Activated CD4-positive, alpha-beta T cell treated with anti-CD3 and anti-CD28 coated beads for 36 hours (primary cell): ENCODE measurements at places on chromosomes 4 and X. TPM values are rescaled to one million over a fixed set of nuclear protein-coding genes. Genes with fewer than 3 reads are reported as not detected.

MAGEC3 gene
- not detected for total RNA-seq

GRCh38 chrX:30971774-30972603 lies 82.9 kb upstream of the TAB3 start:
- H3K36me3 ChIP-seq = no peaks in the 10 kb centered on the region
- H3K27ac ChIP-seq = no peak overlapping the region
- peaks cover 14% of the 10 kb centered on the region for H3K4me1 ChIP-seq
- DNase-seq = peak; percentile 41

DNA sequence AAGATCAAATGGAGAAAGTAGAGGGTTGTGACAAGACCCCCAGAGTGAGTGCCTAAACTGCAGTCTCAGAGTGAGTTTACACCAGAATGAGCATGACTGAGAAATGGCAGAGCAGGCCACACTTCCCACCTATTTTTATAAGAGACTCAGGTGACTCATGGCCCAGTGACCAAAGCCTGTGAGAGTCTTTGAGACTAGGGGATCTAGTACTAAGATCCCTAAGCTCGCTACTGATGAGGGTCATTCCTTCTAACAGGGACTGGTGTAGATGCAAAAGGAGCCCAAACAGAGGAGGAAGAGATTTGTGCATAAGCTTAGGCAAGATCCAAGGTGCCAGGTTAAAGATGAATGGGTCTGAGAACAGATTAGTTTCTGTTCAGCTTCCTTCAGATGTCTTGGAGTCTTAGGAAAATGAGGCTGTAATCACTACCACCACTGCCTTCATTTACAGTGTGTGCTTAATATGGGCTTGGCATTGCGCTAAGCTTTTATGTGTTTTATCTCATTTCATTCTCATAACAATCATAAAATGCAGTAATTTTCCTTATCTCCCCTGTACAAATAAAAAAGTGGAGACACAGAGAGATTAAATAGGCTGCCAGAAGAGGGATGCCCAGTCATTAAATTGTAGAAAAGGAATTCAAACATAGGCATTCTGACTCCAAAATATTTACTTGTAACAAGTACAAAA lies 62.8 kb downstream of the RWDD4 start:
- no peak overlapping the region for H3K4me3 ChIP-seq
- no peak for DNase-seq
- H3K4me1 ChIP-seq = no peaks in the 10 kb centered on the region
- H3K36me3 ChIP-seq = no peaks in the 10 kb centered on the region

GRCh38 chr4:1178300-1179088 lies 6.1 kb upstream of the SPON2 start:
- no peak for DNase-seq

SUV39H1 gene
- total RNA-seq = 30.8 TPM

DNA sequence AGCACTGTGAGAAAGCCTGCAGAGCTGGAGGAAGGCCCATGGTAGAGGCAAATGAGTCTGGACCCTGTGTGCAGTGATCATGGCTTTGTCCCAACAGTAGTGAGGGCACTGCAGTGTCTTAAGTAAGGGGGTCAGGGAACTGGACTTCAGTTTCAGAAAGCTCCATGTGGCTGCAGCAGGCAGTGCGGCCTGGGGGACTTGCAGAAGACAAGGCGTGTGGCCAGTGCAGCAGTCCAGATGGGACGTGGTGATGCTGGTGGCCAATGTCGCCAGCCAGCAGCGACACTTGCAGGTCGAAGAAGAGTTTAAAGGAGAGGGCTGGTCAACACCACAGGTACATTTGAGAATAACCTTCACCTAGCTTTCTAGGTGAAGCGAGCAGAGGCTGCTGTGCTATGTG lies 113.4 kb downstream of the ZNF827 start:
- H3K36me3 ChIP-seq = peaks cover 56% of the 10 kb centered on the region
- H3K27ac ChIP-seq = no peak overlapping the region
- H3K4me1 ChIP-seq = peaks cover 29% of the 10 kb centered on the region
- H3K4me3 ChIP-seq = no peak overlapping the region
- no peak for DNase-seq
- H3K27me3 ChIP-seq = no peaks in the 10 kb centered on the region

GRCh38 chr4:16588149-16588548 lies 310.3 kb downstream of the LDB2 start:
- DNase-seq = no peak
- no peak overlapping the region for H3K4me3 ChIP-seq
- no peaks in the 10 kb centered on the region for H3K36me3 ChIP-seq
- no peak overlapping the region for H3K27ac ChIP-seq
- H3K27me3 ChIP-seq = no peaks in the 10 kb centered on the region

DNA sequence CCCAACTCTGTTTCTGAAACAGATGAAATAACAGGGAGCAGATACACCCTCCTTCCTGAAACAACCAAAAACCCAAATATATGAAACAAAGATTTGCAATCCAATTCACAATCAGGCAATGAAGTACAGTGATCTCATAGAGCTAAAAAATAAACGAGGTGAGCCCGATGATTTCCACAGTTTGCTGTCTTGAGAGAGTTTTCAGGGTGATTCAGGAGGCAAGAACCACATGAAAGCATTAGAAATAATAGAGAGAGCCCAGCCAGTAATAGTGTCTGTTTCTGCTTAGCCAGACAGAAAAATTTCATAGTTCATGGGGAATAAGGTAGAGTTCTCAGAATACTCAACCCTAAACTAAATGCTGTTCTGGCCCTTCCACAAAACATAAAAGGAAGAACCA lies 296.2 kb downstream of the PDHA2 start:
- DNase-seq = no peak
- no peaks in the 10 kb centered on the region for H3K4me1 ChIP-seq
- no peak overlapping the region for H3K27ac ChIP-seq
- H3K27me3 ChIP-seq = no peaks in the 10 kb centered on the region
- H3K36me3 ChIP-seq = no peaks in the 10 kb centered on the region

- no peaks in the 10 kb centered on the region for H3K27me3 ChIP-seq
- peak overlapping the region; percentile 71 for H3K4me3 ChIP-seq
- H3K36me3 ChIP-seq = peaks cover 12% of the 10 kb centered on the region
- DNase-seq = peak; percentile 58
- H3K4me1 ChIP-seq = peaks cover 31% of the 10 kb centered on the region
- H3K27ac ChIP-seq = no peak overlapping the region
Observed at GRCh38 chrX:154486052-154486395, 391 bp downstream of the UBL4A start.

DNA sequence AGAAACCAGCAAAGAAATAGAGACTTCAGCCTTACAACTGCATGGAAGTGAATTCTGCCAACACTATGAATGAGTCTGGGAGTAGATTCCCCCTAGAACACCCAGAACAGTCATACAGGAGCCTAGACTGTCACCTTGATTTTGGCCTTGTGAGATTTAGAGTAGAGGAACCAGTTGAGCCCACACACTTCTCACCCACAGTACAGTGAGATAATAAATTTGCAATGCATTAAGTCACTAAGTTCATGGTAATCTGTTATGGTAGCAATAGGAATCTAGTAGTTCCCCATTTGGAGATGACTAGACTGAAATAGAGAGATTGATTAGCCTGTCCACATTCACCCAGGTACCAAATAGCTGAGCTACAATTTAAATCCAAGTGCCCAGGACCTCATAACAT lies 59.0 kb downstream of the FAM13A start:
- DNase-seq = no peak
- H3K4me1 ChIP-seq = peaks cover 7% of the 10 kb centered on the region
- no peak overlapping the region for H3K4me3 ChIP-seq
- H3K27me3 ChIP-seq = no peaks in the 10 kb centered on the region

DNA sequence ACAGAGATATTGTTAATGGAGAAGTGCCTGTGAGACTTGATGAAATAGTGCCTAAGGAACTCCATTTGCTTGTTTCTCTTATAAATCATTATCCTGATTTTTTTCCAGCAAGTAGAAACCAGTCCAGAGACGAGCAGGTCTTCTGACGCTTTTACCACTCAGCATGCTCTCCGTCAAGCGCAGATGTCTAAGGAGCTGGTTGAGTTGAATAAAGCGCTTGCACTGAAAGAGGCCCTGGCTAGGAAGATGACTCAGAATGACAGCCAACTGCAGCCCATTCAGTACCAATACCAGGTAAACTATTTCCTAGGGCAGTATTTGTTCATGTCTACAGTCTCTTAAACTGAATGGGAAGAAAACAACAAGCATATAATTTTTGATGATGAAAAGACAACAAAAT lies 63.6 kb downstream of the KIF4A start:
- H3K4me1 ChIP-seq = no peaks in the 10 kb centered on the region
- no peaks in the 10 kb centered on the region for H3K27me3 ChIP-seq
- H3K27ac ChIP-seq = no peak overlapping the region
- no peak overlapping the region for H3K4me3 ChIP-seq
- H3K36me3 ChIP-seq = peaks cover 20% of the 10 kb centered on the region
- DNase-seq = no peak

DNA sequence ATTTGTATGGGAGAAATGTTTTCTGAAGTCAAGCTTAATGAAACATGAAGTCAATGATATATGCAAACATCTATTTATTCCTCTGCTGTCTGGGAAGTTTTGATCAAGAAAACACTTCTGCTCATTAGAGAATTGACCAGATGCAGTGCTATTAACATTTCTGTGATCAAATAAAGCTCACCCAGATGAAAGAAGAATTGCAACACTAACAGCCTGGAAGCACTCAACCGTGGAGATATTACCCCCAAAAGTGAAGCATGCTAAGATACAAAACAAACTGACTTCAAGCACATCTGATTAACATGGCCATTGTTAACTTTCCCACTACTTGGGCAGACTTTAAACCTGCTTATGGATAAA lies 73.7 kb upstream of the GUCY1A1 start:
- H3K4me3 ChIP-seq = no peak overlapping the region
- no peaks in the 10 kb centered on the region for H3K4me1 ChIP-seq
- H3K36me3 ChIP-seq = no peaks in the 10 kb centered on the region

SRPX gene
- not detected for total RNA-seq

ATP8A1 gene
- total RNA-seq = 21.1 TPM

DNA sequence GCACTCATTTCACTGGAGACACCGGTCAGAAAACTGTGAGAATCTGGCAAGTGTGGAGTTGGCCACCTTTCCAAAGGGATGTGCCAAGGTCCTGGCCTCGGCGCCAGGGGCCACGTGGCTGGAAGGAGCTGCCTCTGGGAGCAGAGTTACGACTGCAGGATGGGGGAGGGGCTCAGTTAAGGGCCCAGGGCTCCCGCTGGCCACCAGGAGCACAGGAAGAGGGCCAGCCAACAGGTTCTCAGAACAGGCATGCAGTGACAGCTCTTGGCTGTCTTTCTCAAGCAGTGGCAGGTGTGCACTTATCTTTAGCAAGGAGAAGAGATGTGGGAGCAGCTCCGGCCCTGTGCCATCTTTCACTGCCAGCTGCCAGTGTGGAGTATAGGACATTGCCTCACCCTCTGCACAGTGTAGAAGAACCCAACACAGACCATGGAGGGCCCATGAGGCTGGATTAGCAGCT lies 115.9 kb upstream of the RBPJ start:
- peaks cover 20% of the 10 kb centered on the region for H3K4me1 ChIP-seq
- DNase-seq = no peak
- H3K36me3 ChIP-seq = no peaks in the 10 kb centered on the region
- peaks cover 9% of the 10 kb centered on the region for H3K27me3 ChIP-seq
- no peak overlapping the region for H3K27ac ChIP-seq

DNA sequence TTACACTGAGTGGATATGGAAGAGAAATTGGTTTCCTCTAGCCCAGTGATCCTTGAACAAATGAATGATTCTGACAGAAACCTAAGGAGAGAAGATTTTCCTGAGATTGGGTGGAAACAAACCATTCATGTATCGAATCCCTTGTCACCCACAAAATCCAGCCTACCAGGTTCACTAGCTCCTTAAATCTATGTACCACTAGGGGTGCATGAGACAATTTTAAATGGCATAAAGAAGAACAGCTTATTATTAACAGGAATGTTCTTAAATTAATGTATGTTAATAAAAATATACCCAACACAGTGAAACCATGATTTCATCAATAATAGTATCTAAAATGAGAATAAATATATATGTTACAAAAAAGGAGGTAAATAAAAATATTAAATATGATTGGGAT lies 118.4 kb upstream of the LNX1 start:
- no peaks in the 10 kb centered on the region for H3K36me3 ChIP-seq
- H3K27me3 ChIP-seq = peaks cover 19% of the 10 kb centered on the region

DNA sequence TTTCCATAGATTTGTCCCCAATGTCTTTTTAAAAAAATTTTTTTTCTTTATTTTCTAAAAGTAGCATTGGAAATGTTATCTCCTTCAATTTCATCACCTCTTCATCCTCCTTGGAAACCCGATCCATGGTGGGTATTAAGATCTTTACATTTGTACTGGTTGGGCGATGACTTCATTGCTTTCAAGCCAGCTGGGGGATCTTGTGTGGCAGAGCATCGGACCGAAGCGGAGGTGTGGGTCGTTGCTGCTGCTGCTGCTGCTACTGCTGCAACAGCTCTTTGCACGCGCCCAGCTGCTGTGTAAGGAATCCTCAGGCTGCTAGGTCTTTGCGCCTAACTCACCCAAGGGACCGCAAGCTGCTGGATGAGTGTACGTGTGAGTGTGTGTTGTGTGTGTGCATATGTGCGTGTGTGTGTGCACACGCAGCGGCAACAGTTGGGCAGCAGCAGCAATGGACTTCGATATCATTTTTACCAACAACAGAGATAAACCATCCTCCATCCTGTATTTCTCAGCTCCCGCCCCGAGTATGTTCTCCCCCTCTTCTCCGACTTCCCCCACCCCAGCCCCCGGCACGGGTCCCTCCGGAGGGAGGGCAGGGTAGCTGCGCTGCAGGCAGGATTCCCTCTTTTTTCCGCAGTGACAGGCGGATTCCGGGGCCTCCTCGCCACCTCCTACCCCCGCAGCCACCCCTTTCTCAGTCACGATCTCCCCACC lies 768 bp upstream of the CDKL5 start:
- peaks cover 2% of the 10 kb centered on the region for H3K27me3 ChIP-seq
- no peaks in the 10 kb centered on the region for H3K36me3 ChIP-seq
- peak overlapping the region; percentile 79 for H3K4me3 ChIP-seq
- peak; percentile 48 for DNase-seq
- peaks cover 2% of the 10 kb centered on the region for H3K4me1 ChIP-seq

PSAPL1 gene
- total RNA-seq = not detected
